ENCODE measurements at places on chromosomes 7 and 10.

DNA sequence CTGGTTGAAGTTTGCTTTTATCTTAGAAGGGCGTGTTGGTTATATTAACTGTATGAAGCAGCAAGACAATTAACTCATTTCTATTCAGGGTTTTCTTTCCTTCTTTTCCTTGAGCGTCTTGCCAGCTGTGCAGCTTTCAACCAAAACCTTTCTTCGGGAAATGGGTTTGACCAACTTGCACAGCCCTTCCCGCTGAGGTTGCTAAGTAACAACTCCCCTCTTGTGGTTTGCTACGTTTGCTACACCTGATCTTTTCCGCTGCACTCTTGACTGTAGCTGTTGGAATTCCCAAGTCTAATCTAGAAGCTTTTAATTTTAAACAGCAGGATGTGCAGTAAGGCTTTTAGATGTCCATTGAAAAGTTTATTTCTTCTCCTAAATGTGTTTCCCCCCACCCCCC lies 116.9 kb downstream of the CDCA7L start:
- H3K27ac ChIP-seq, result no peak overlapping the region
- no peaks in the 10 kb centered on the region for H3K36me3 ChIP-seq
- H3K27me3 ChIP-seq, result no peaks in the 10 kb centered on the region
- no peaks in the 10 kb centered on the region for H3K4me1 ChIP-seq
- no peak for DNase-seq

DNA sequence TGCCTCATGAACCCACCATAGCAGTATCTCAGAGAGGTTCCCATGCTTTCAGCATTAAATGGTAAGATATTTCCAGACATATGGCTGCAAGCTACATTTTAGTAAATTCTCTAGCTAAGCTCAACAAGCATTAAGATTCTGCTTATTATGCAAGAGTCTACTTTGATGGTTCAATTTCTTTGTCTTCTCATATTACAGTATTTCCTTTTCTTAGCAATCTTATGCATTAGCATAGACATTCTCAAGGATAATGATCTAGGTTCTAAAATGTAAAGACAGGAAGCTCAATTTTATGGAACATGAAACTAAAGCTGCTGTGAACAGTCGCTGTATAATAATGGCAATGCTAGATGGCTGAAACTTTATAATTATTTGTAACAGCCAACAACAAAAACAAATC lies 39.2 kb downstream of the MEOX2 start:
- H3K4me3 ChIP-seq, result no peak overlapping the region
- no peaks in the 10 kb centered on the region for H3K27me3 ChIP-seq
- no peaks in the 10 kb centered on the region for H3K36me3 ChIP-seq
- DNase-seq, result no peak

DNA sequence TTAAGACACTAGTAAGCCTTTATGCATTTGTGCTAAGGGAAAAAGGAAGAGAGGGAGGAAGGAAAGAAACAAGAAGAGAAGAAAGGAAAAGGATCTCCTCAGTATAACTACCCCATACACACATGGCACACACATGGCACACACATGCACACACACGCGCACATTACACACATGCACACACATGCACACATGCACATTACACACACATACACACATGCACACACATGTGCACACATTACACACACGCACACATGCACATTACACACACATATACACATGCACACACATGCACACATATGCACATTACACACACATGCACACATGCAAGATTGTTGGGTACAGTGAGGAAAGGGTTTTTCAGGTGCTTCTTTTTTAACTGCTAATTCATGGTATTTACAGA lies 311.2 kb downstream of the SKIDA1 start:
- no peak overlapping the region for H3K27ac ChIP-seq
- H3K4me3 ChIP-seq, result no peak overlapping the region
- no peaks in the 10 kb centered on the region for H3K36me3 ChIP-seq
- no peak for DNase-seq
- H3K4me1 ChIP-seq, result no peaks in the 10 kb centered on the region

DNA sequence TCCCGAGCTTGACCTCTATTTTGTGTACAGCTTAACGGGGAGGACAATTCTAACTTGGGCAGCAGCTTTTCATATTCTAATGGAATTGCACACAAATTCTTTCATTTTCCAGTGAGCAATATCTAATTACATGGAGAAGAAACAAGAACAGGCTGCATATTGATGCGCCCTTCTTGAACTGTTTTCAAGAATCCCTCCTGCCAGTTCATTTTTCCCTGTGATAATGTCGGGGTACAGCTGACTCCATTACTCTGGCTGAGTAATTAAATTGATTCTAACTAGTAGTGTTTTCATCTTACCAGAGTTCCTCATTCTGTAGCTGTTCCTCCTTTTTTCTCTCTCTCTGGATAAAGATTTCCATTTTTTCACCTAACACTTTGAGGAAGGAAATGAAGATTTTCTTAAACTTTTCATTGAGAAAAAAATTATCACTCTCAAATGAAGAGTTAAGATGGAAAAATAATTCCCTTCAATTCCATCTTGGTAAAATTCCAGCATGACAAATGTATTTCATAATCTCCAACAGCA lies 190.9 kb downstream of the FANK1 start:
- no peak overlapping the region for H3K4me3 ChIP-seq
- H3K4me1 ChIP-seq, result no peaks in the 10 kb centered on the region
- H3K27ac ChIP-seq, result no peak overlapping the region
- no peaks in the 10 kb centered on the region for H3K36me3 ChIP-seq
- DNase-seq, result no peak

DNA sequence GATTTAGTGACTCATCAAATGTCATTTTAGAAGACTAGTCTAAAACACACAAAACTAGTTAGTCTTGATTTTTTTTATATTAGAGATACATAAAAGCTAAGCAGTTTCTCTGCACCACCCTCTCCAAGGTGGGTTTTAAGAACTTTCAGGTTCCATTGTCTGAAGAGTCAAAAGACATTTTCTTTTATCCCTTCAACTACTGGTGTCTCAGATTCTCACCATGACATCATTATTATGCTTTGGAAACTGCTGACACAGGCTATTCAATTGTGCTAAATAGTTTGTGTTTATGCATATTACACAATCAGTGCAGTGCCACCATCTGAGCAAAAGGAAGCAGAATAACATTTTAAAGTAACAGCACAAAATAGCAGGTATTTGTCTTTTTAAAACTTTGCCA lies 52.2 kb downstream of the IGF2BP3 start:
- H3K36me3 ChIP-seq, result no peaks in the 10 kb centered on the region
- H3K4me1 ChIP-seq, result 0 out of 2 replicates have a peak, but pooled peaks cover 3% of the 10 kb centered on the region
- H3K4me3 ChIP-seq, result no peak overlapping the region
- H3K27ac ChIP-seq, result no peak overlapping the region
- DNase-seq, result peak; percentile 69

DNA sequence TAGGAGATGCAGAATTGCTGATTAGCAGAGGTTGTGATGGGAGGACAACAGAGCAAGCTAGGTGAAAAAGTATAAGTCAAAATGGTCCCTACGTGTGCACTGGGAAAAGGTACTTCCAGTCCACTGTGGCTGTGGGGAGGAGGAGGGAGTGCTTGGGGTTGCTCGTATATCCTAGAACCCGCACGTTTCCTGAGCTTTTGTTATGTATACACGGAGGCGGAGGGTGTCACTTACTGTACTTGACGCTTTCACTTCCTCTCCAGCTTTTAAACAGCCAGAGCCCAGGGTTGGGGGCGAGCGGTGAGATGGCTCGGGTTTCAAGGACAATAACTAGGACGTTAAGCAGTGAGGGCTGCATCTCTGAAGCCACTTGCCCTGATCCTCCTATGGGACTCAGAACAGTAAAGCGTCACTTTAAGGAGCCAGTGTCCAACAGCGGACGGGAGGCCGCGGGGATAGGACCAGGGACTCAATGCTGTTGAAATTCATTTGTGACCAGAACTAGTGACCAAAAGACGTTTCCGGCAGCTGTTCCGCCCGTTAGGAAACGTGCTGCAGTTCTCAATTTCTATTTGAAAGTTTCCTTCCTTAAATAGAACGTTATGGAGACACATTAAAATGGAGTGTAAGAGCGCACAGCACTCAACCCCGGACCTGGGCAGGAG lies 985 bp upstream of the ETV1 start:
- H3K36me3 ChIP-seq, result no peaks in the 10 kb centered on the region
- DNase-seq, result peak; percentile 54
- no peaks in the 10 kb centered on the region for H3K4me1 ChIP-seq
- H3K27ac ChIP-seq, result peak overlapping the region; percentile 80
- 0 out of 2 replicates have a peak, but pooled peaks cover 4% of the 10 kb centered on the region for H3K27me3 ChIP-seq

DNA sequence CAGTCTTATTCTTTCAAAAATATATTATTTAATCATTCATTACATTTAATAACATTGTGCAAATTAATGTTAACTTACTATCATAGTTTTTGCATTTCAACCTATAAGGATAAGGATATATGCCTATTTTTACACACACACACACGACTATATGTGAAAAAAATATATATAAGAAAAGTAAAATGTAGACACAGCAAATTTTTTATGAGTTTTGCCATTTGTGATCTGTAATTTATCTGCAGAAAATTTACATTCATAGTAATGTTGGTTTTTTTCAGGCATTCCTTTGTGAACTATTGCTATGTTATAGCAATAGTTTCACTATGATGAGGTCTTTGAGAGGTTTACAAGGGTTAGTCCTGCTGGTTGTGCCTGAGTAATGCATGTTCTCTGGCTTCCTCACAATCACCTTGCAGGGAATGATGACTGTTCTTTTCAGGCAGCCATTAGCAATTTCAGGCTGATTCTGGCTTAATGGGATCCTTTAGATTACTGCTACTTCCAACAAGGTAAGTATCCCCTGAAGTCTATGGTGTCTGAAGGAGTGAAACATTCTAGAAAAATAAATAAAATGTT lies 183.7 kb upstream of the CDK1 start:
- DNase-seq, result no peak
- no peaks in the 10 kb centered on the region for H3K4me1 ChIP-seq
- H3K4me3 ChIP-seq, result no peak overlapping the region
- no peak overlapping the region for H3K27ac ChIP-seq
- no peaks in the 10 kb centered on the region for H3K36me3 ChIP-seq

DNA sequence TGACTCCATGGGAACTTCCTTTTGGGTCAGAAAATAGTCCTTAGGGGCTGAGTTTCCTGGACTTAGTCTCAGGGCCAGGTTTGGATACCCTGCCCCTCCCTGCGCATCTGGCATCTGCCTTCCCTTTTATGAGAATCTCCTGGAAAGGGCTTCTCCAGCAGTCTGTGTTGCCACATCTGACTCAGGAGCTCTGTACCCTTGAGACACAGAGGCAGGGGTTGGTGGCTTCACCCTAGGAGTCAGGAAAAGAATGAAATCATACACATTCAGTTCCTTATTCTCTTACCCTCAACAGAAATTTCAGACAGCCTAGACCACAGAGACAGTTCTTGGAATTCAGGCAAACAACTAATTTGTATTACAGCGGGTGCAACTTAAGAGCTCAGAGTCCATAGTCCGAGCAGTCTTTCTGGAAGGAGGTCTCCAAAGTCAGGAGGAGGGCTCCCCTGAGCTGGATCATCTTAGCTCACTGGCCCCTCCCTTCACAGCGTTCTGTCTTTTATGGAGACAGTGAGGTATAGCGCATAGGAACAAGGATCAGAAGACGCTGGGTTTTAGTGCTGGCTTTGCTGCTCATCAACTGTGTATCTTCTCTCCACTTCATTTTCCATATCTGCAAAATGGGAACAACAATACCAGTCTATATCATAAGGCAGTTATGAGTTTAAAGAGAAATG lies 3.0 kb upstream of the PLAU start:
- no peak overlapping the region for H3K27ac ChIP-seq
- H3K36me3 ChIP-seq, result no peaks in the 10 kb centered on the region
- DNase-seq, result no peak
- no peak overlapping the region for H3K4me3 ChIP-seq

All from MM.1S (cell line).